Astrocyte of the hippocampus (primary cell): ENCODE measurements at places on chromosomes 12 and 14.

DNA sequence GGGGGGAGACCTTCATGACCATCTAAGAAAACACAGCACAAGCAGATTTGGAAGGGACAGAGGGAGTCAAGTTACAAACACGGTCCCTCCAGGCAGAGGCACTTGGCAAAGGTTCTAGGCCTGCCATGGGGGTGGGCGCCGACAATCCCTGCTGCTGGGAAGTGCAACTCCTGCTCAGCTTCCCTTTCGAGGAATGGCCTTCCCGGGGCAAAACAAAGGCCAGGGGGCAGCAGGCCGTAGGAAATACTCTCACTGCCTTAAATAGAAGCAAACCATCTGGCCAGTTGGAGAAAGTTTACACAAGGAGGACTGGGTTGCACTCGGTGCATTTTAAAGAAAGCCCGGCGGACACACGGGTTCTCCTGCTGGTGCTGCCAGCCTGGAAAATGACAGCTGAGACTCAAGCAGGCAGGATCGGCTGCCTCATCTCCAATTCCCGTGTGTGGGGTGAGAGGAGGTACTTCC, 65.8 kb downstream of the ITPK1 start:
- no peak for DNase-seq

- DNase-seq, result no peak
Measured at GRCh38 chr12:114499338-114499737, 93.4 kb upstream of the TBX5 start.

DNA sequence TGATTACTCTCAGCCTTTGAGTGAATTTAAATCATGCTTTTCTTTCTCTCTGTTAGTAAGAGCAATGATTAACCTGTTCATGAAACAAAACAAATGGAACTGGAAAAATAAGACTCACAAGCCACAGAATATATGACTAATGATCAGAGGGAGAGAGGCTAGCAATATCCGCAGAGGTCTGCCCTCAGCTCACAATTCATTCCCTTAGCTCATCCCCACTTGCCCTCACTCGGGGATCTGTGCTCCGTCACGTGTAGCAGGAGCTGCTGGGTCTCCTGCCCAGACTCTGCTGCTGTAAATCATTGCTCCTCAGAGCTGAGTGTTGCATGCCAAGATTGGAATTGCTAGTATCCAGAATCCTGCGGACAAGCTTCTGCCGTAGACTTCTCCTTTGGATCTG, 53.1 kb upstream of the GNG2 start:
- peak; percentile 16 for DNase-seq

- no peak for DNase-seq
Measured at GRCh38 chr14:98167705-98168104, 1104.3 kb downstream of the BCL11B start.

- DNase-seq, result peak; percentile 58
Measured at GRCh38 chr12:89470741-89471509, 53.7 kb downstream of the GALNT4 start.

DNA sequence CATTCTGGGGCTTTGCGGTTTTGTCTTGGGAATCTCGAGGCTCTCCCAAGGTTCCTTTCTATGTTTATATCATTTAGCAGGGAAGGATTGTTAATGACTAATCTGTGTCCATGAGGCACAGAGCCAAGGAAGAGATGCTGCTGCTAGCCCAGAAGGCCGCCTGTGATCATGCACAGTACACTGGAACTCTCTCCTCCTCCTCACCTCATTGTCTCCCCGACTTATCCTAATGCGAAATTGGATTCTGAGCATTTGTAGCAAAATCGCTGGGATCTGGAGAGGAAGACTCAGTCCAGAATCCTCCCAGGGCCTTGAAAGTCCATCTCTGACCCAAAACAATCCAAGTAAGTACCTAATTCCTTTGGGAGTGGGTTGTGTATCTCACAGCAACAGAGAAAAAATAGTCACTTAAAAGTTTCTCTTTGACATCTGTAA, at the start of gene NR1H4:
Gene NR1H4 (plus strand): TSS at position 151 of the 435 bp plus-strand sequence. CDS start 19,458 bp downstream, outside the sequence.
- peak; percentile 65 for DNase-seq
